ENCODE measurements at places on chromosomes 1 and 21.

DNA sequence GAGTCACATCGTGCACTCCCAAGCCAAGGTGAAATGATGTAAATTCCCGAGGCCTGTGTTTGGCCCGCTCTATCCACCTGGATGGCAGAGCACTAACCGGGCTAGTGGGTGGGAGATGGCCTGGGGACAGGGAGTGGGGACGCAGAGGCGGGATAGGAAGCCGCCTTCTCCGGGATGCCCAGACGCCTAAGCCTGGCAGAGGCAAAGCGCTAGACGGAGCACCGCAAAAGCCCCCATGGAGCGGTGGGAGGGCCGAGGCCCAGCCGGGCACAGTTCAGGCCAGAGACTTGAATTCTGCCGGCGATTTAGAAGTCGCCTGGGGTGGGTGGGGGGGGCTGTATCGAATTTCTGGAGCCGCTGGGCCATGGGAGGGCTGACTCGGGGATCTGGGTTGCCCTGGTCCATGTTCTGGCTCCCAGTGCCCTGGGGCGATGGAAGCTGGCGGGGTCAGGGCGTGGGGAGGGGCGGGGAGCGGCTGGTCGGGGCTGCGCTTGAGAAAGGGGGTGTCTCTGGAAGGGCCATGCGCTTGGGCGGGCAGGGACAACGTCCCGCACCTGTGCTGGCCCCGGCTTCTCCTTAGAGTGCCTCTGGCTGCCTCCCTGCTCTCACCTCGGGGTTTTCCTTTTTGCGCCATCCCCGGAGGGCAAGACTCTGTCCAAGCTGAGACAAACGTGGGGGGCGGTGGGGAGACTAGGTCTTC lies 28.0 kb downstream of the KIAA2013 start:
- no peak for DNase-seq

DNA sequence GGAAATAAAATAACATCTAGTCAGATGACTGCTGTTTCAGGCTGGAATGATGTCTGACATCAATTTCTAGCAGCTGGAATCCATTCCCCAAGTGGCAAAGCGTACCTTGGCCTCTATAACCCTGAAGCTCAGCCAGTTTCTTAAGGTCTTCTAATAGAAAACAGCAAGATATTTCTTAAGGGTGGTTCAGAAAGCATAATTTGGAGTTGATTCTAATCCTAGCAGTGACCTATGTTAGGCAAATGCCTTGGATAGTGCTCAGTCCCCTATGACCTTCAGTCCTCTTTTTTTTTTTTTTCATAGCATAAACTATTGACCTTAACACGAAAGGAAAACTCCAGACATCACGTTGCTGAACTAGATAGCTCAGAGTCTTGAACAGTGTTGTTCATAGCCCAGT lies 56.5 kb downstream of the LAMC2 start:
- DNase-seq: no peak

- no peak for DNase-seq
Measured at GRCh38 chr1:50426108-50426700, 3.0 kb upstream of the DMRTA2 start.

DNA sequence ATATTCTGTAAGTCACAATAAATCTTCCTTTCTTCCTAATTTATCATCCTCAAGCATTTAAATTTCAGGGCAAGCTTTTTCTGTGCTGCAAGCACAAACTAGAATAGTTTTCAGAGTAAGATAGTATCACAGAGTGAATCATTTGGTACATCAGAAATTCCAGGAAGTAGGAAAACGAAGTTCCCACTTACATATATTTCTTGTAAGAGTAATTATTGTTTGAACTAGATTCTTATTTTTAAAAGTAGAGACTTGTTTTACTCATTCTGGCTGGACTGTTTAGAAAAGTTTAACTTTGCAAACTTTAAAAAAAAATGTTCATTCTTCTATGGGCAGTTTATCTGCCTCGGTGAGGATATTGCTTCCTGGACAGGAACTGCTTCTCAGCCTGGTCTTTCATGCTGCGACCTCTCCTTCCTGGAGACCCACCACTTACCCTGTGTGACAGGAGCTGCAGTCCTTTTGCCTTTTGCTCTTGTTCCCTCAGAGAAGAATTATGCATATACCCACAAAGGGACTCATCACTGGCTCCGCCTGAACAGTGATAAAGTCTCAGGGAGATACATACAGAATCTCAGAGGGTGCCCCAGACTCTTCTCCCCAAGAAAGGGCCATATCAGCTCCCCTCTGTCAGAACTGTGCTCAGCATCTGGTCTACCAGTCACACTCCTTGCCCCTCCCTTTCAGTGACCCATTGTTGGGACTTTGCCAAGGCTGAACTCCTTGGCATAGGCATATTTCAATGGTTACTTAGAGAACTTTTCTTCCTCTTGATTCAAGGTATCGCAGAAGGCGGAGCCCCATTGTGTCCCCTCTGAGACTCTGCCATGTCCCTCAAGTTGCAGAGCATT lies 102.7 kb upstream of the CD55 start:
- no peak for DNase-seq

DNA sequence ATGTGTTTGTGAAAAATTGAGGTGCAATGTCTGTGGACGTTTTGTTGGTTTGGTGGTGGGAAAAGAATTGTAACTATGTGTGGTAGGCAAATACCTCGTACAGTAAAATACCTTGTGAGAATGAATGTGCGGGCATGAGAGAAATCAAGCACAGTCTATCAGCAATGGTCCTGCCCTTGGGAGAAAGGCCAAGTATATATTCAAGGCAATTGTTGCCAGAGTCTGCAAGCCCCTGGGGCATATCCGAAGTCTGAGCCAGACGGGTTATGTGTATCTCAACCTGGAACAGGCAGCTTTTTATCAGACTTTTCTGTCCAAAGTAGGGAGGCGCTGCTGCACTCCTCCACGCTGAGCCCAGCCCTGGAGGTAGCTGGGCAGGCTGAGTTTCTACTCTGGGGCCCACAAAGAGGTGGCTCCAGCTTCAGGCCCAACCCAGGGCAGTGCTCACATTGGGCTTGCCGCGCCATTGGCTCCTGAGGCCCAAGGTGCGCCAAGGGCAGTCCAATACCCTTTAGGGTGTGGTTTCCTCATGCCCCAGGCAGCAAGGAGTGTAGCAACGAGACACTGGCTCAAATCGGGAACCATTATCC lies 9.4 kb upstream of the GNL2 start:
- DNase-seq: no peak

- no peak for DNase-seq
Measured at GRCh38 chr1:232744847-232745246, 60.4 kb upstream of the MAP10 start.

GRCh38 chr1:239872626-239873025 lies 219.1 kb upstream of the FMN2 start:
- DNase-seq: no peak

- no peak for DNase-seq
Measured at GRCh38 chr1:45429561-45430159, 61.3 kb downstream of the TESK2 start.

Data from T follicular helper cell (primary cell).